AG09309 (cell line): ENCODE measurements at places on chromosomes 4 and X.
A peak's percentile ranks its signal among the peaks of the same experiment; 100 is the strongest.

DNA sequence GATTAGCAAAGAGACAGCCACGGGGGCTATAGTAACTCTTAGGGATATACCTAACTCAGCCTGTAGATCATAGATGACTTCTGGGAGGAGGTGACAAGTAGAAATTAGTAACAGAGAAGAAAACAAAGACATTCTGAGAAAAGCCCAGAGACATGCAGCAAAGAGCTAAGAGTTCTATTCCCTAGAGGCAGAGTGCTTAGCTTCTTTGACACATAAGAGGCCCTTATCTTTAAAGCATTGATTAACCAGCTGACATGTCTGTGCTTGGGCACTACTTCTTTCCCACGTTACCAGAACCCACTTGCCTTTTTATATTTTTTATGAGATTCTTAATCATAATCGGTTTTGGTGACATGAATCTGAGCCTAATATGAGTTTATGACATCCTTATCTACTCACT, 179.5 kb downstream of the GABRB1 start:
- no peak for DNase-seq

- DNase-seq, result no peak
These were observed 263.2 kb upstream of the ITM2A start for GRCh38 chrX:79630033-79631009.

DNA sequence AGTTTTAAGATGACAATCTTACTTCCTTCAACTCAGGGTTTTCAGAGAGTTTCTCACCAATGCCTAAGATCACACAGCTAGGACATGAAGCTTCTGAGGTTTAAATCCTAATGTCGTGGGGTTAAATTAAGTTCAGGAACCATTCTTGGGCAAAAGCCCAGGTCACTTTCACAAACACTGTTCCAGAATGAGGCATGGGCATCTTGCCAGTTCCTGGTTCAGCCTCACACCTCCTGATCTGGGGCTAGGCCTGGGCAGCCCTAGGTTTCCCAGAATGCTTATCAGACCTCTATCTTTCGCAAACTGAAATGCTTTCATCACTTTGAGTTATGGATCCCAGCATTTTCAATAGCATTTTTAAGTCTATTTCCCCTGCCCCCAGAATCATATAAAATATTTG, 224.8 kb upstream of the EDA2R start:
- no peak for DNase-seq

- DNase-seq, result peak; percentile 93
These were observed 180.7 kb upstream of the PGRMC2 start for GRCh38 chr4:128468123-128468989.

DNA sequence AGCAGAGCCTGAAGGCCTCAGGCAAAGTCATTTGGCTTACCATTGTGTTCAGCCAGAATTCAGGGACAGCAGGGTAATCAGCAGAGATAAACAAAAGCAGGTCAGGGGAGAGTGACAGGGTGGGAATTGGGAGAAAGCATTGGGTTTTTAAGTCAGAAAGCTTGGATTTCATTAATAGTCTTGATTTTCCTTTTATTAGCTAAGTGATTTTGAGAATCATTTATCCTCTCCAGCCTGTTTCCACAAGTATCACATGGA, 410.1 kb downstream of the HNRNPD start:
- DNase-seq, result no peak

DNA sequence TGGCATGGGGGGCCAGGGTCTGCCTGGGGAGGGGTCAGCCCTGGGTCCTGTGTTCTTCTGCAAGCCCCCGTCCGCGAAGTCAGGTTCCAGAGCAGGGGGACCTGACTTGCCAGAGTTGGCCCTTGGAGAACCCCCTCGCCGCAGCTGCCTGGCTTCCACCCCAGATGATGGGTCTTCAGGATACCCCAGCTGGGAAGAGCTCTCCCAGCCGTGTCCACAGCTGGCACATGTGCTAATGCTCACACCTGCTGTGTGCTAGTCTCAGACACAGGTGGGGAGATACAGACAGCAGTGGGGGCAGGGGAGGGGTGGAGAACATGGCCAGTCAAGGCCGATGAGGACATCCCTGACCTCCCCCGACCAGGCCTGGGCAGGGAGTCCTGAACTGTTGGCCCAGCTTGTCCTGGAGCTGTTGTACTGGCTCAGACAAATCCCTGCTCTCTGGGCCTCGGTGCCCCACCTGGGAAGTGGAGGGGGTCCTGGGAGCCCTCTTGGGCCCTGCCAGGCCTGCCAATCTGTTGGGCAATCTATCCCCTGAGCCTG, 3.5 kb downstream of the ADRA2C start:
- no peak for DNase-seq

DNA sequence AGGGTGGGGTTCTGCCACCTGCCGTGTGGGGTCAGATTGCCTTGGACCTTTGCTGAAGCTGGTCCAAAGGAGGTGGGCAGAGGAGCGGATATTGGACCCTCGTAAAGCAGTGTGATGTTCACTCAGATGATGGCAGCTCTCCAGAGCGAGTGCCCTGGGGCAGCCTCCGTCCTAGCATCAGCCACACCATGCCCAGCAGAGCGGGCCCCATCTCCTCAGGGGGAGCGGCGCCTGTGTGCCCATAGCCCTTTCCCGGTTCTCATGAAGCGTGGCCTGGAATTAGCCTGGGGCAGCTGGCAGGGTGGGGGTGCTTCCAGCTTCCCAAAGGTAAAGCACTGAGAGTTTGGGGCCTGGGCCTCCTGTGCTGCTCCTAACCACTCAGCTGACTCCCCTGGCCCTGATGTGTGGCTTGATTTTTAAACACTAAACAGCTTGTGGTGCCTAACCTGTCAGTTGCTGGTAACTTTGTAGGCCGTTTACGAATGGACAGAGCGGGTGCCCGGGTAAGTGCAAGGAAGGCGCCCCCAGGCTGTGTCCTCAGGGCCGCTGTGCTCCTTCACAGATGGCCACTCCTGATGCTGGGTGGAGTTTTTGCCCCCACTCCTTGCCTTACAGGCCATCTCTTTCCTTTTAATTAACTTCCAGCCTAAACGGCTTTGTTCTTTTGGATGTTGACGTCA, 36.0 kb downstream of the NOP14 start:
- DNase-seq, result no peak

GRCh38 chr4:118842055-118842454, 6.1 kb upstream of the SEC24D start:
- no peak for DNase-seq

DNA sequence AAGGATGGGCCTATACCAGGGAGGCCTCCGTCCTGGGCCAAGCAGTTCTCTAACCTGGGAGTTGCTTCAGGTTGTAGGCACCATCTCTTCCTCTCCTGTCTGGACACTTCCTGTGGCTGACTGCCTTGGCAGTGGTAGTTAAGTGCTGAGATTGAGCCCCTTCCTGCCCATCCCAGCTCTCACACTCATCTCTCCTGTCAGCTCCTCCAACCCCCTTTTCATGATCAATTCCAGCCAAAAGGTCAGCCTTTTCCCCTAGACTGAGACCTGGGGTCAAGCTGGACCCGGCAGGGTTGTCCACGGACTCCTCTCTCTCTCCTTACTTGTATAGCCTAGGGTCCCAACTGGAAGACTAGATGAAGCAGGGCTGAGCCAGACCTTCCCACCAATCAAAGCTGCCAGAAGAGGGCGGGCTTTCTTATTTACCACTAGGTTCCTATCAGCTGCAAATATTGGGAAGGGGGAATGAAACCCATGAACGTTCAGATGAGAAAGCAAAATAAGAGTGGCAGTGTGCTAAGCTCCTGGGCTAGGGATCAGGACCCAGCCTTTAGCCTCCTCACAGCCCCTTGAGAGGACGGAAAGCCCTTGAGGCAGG, 34.5 kb downstream of the KDM5C start:
- DNase-seq, result no peak

- DNase-seq, result no peak
These were observed 55.9 kb downstream of the TMEM156 start for GRCh38 chr4:38976308-38976707.

- no peak for DNase-seq
These were observed 171.7 kb upstream of the HCCS start for GRCh38 chrX:10939424-10939823.

- no peak for DNase-seq
These were observed 155.7 kb upstream of the SLIT2 start for GRCh38 chr4:20095805-20096541.

- DNase-seq, result no peak
These were observed 10.5 kb downstream of the CD99 start for GRCh38 chrX:2701600-2701999.
